ENCODE measurements at places on chromosomes 16 and 17.

DNA sequence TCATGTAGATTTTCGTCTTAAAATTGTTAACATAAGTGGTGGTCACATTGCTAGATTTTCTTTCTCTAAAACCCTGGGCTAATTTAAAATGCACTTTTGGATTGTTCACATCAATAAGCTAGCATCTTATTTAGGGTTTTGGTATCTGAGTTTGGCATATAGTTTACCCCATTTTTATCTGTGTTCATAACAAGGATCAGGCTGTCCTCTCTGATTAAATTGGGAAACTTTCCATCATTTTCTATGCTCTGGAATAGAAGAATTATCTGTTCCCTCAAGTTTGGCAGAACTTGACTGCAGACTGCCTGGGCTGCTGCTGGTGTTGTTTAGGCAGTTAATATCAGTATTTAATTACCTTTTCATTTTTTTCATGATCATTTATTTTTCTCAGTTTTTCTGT is 1.8 kb downstream of the SPECC1 start:
- DNase-seq, result no peak

DNA sequence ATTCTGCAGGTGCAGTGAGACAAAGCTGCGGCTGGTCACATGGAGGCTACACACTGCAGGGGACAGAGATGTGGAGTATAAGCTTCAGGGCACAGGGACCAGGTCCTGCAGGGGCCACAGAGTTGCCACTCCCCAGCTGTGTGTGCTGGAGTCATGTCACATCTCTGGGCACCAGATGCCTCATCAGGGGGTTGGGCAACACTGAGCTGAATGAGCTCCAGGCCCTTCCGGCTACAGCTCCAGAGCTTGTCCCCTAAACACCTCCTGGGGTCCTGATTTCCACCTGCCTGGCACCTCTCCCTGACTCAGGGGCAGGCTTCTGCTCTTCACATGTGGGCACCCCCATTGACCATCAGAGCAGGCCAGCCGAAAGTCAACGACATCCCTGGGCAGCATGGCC is 32.5 kb downstream of the SPHK1 start:
- no peak for DNase-seq

DNA sequence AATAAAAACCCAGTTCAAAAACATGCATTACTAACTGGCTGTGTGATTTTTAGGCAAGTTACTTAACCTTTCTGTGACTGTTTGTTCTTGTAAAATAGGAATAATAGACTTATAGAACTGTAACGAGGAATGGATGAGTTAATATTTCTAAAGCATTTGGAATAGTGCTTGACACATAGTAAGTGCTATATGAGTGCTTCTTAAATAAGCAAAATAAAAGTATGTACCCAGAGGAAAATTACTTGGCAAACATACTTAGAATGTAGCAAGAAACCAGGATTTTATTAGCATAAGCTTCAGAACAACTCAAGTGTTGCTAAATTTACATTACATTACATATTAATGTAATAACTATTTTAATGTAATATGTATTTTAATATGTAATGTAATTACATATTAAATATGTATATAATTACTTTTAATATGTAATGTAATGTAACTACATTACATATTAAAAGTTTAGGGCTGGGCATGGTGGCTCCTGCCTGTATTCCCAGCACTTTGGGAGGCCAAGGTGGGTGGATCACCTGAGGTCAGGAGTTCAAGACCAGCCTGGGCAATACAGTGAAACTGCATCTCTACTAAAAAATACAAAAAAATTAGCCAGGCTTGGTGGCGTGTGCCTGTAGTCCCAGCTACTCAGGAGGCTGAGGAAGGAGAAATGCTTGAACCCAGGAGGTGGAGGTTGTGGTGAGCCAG is 14.2 kb downstream of the NFAT5 start:
- no peak for DNase-seq

DNA sequence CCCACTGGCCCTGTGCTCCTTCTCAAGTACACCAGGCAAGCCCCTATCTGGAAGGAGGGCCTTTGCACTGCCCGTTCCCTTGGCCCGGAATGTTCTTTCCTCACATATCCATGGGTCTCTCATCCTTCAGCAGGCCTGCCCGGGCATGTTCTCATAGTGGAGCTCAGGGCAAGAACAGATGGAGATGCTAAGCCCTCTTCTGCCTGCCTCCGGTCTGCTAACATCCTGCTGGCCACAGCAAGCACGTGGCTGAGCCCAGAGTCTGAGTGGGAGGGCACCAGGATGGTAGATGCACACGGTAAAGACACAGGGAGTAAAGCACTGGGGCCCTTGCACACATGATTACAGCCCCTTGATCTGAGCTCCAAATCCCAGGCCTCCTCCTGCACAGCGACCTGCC is 19.8 kb upstream of the ANKRD40CL start:
- DNase-seq, result no peak

- DNase-seq, result peak; percentile 44
Measured at GRCh38 chr17:21285164-21286065, 904 bp downstream of the MAP2K3 start.

GRCh38 chr17:31511195-31511578 is 119.7 kb downstream of the RAB11FIP4 start:
- DNase-seq, result no peak

- peak; percentile 20 for DNase-seq
Measured at GRCh38 chr16:49701789-49702494, 154.0 kb downstream of the ZNF423 start.

GRCh38 chr16:46612121-46612520 is 9.1 kb downstream of the SHCBP1 start:
- DNase-seq, result no peak

DNA sequence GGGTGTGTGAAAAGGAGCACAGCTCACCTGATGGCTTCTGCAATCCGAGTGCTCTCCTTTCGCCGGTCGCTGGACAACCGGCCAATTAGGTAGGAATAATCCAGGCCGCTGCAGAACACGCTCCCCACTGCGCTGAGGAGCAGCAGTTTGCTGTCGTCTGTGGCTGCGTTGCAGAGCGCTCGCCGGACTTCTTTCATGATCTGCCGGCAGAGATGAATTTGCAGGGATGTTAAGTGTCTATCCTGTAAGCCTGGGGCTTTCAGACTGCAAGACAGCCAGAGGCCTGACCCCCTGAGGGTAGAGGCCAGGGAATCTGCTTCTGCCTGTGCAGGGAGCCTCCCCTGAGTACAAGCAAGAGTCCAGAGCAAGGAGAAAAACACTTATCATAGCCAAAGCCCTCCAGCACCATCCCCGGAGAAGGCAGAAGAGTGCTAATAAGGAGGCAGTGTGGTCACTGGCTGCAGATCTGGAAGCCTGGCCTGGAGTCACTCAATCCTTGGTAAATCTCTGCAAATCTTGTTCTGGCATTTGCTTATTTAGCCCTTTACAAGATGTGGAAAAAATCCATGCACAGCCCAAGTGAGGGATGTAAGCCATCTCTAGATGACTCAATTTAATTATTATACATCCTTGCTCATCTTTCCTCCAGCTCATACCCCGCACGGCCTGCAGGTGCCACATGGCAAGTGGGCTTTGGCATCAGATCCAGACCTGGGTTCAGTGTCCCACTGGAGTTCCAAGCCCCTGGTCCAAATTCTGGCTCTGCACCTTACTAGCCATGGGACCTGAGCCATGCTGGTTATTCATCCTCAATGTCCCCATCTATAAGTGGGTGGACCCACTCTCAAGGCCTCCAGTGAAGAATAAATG is 80.2 kb downstream of the DYNLRB2 start:
- no peak for DNase-seq

DNA sequence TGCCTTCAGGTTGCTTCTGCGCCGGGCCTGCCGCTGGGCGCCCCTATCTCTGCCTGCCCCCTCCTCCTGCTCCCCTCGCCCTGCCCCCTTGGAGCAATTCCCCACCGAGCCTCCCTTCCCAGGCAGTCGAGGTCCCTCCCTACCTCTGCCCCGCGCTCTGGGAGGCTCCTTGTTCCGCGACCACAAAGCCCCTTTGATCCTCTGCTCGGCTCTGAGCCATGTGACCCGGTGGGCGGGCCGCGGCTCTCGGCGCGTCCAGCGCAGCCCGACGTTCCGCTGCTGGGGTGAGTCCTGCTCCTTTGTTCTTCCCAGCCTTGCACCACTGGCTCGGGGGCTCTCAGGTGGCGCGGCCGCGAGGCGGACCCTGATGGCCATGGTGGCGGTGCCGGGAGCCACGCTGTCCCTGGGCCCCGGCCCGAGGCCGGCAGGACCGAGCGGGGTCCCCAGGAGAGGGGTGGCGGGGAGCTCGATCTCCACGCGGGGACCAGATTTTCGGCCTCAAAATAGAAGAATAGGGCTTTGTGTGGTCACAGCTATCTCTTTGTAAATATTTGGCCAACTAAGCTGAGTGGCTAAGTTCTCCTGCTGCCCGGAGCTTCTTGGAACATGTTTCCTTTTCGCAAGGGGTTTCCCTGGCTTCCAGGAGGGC is 310.6 kb downstream of the SEC14L1 start:
- peak; percentile 81 for DNase-seq

- peak; percentile 21 for DNase-seq
Measured at GRCh38 chr17:964876-965275, 14.7 kb downstream of the NXN start.

DNA sequence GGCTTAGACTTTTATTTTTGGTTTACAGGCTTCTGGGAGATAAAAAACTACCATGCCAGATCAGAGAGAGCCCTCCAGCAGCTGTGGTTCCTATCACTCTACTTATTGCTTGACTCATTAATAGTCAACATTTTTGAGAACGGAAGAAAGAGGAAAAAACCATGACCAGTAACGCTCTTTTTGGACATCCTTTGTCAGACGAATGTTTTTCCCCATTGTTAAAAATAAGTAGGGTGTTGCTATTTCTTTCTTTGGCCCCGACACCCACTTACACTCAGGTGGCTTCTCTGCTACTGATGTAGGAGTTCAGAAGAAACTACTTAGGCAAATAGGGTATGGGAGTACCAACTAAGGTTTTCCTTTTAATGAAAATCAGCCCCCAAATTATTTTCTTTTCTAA is 27.5 kb downstream of the TVP23A start:
- DNase-seq, result no peak

DNA sequence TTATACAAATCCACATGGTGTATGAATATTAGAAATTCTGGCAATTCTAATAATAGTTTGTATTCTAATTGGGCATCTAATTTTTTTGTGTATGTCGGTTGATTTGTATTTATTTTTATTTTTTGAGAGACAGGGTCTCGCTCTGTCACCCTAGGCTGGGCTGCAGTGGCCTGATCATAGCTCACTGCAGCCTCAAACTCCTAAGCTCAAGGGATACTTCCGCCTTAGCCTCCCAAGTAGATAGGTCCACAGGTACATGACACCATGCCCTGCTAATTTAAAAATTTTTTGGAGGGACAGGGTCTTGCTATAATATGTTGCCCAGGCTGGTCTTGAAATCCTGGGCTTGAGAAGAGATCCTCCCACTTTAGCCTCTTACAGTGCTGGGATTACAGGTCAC is 104.6 kb downstream of the TRIM37 start:
- DNase-seq, result no peak

GRCh38 chr16:11738742-11739544 is 3.7 kb downstream of the TXNDC11 start:
- no peak for DNase-seq

DNA sequence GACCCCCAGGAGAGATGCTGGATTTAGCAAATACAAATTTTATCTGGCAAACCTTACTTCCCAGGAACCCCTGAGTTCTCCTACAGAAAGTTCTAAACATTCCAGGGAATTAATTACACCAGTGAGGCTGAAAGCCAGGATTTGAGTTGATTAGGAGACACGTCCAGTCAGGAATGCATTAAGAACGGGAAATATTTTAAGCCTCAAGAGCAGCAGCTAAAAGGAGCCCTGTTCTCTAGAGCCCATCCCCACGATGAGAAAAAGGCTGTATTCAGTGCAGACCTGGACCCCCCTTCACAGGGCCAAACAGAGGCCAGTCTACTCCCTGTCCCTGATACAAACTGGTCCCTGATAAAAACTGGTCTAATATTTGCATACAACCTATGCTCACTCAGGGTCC is 55.0 kb downstream of the VAT1L start:
- no peak for DNase-seq

DNA sequence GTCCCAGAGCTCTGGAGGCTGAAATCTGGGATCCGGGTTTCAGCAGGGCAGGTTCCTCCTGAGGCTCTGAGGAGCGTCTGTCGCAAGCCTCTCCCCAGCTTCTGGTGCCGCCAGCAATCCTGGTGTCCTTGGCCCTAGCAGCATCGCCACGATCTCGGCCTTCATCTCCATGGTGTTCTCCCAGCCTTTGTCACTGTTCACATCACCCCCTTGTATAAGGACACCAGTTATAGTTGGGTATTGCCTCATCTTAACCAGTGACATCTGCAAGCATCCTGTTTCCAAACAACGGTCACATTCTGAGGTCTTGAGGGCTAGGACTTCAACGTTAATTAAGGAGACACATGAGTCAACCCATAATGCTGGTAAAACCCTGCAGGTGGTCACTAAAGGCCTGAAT is 2.8 kb upstream of the PPP1R27 start:
- DNase-seq, result no peak

DNA sequence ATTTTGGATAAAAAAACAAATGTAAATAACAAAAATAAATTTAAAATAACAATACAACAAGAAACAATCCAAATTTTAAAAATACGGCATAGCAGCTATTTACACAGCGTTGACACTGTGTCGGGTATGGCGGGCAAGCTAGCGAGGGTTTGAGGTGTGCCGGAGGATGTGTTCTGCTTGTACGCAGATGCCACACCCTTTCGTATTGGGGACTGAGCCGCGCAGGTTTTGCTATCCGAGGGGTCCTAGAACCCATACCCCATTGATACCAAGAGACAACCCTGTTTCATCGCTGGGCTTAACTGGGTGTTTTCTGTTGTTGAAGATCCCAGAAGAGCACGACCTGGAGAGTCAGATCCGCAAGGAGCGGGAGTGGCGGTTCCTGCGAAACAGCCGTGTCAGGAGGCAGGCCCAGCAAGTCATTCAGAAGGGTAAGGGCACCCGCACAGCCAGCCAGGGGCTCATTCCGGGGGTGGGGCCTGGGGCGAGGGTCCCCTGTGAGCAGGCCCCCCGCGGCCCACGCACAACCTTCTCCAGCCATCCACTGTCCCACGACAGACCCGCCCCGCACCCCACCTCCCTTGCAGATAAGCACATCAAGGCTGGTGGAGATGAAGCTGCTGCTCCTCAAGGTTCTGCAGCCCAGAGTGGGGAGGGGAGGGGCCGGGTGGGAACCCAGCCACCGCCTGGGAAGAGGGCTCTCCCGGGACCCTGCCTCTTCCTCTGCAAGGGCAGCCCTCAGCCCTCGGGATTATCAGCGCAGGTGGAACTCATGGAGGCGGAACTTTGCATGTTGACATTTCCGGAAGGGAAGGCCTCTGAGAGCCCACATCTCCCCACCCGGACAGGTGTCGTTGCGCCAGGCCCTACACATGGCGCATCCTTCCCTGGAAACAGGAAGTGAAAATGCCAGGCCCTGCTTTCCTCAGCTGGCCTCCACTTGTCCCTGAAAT is 51.2 kb upstream of the CHMP6 start:
- no peak for DNase-seq

Data from iris pigment epithelial cell (primary cell).